ENCODE measurements at places on chromosomes 12 and 14.

DNA sequence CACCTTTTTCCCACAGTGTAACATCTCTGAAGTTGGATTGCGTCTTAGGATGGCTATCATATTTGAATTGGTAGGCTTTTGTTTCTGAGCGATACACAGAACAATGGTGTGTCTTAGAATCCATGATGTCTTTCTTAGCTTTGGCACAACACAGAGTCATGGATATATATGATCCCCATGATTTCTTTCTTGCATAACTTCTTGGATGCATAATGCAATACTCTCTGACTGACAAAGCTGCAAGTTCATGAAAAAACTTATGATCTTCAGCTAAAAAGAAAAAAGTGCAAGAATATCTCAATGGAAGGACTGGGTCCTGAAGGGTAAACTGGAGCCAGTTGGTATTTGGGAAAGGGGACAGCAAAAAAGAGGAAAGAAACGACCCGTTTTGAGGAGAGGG lies 48.1 kb downstream of the VWF start:
- no peak for DNase-seq

- DNase-seq = no peak
These were observed at the start of gene COL2A1 for GRCh38 chr12:48004053-48004941. TSS of gene COL2A1 (minus strand) at chr12:48004476. CDS start at chr12:48004321, 155 bp downstream.

DNA sequence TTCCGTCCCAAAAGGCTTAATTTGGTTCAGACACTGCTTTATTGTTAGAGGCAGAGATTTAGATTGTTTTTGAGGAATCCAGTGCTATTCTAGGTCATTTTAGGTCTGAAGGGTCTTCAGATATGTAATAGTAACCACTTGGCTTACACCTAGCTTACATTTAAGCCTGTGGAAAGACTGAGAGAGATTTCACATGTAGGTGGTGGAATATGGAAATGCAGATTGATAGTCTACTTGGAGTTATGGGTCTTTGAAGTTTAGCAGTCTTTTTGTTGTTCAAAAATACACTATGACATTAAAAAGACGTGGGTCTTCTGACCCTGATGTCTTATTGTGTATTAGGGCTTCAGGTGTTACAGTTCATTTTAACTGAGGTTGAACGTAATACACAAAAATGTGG lies 51.4 kb upstream of the CCT2 start:
- no peak for DNase-seq

DNA sequence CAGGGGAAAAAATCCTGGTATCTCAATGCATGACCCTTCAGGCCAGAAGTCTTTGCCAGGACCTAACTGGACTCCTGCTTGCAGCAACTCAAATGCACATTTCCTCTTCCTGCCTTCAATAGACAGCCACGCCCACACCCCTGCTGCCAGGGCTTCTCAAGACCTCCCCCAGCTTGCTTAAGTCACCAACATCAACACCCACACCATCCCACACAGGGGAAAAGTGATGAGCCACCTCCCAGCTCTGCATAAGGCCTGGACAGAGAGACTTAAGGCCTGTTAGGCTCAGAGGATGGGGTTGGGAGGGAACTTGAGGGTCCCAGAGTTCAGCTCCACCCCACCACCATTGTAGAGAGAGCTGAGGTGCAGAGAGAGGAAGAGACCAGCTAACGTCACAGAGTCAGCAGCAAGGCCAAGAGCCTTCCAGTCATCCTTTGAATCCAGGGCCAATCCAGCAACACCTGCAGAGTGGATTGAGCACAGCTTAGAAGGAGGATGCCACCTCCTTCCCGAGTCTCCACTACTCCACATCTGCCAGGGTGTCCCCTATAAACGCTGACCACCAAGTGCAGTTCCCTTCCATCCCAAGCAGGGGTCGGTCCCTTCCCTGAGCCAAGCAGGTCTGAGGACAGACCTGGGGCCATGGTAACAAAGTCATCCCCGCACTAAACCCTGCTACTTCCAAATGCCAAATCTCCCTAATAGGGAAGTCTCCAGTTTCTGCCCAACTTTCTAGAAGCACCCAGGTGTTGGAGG lies 50.0 kb downstream of the KDM2B start:
- no peak for DNase-seq

GRCh38 chr14:73751157-73751691 lies 37.0 kb upstream of the PNMA1 start:
- DNase-seq = no peak

DNA sequence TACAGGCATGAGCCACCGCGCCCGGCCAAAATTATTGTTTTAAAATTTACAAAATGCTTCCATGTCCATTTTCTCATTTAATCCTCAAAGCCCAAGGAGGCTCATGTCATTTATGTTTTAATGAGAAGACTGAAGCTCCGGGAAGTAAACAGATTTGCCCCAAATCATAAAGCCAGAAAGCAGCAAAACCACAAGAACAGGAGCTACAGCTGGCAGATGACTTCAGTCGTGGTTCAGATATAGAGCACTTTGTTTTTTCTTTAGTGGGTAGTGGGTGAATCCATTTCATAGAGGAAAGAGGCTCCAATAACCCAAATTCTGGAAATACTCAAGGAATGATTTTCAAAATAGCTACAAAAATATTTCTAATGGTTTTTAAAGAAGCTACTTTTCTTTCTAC lies 45.4 kb upstream of the VPS33A start:
- no peak for DNase-seq

- DNase-seq = no peak
These were observed 20.3 kb downstream of the KNTC1 start for GRCh38 chr12:122547330-122547729.

DNA sequence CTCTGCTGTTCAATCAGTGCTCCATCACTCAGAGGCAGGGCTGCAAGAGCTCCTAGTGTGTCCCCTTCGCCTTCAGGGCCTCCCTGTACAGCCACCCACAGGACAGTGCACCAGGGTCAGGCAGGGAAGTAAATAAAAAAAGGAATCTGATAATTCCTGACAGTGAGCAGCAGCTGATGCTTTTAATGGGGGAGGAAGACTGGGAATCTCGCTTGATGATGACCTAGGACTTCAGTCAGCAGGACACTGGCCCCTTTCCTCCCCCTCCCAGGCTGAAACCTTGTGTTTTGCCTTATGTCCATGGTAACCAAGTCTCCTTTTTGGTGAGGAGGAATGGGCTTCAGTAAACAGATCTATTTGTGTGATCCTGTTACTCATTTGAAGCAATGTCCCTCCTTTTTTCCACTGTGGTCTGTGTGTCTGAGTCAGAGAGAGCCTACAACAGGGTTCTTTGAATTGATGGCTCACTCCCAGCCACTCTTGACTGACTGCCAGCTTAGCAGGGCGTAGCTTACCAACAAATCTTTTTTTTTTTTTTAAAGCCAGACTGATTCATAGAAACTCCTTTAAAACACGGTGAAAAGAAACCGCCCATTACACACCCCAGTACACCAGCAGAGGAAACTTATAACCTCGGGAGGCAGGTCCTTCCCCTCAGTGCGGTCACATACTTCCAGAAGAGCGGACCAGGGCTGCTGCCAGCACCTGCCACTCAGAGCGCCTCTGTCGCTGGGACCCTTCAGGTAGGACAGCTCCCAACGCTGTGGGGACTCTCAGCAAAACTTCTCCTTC lies at the start of gene EMP1:
EMP1 (plus strand) TSS at position 597 of the 792 bp plus-strand sequence. CDS start 14,785 bp downstream, outside the sequence.
- peak; percentile 75 for DNase-seq

- peak; percentile 36 for DNase-seq
These were observed at the start of gene CRACR2A for GRCh38 chr12:3752741-3753486. TSS of gene CRACR2A (minus strand) at chr12:3753109. CDS start at chr12:3696999, 56,110 bp downstream.

- no peak for DNase-seq
These were observed 12.4 kb upstream of the P2RX7 start for GRCh38 chr12:121120323-121120722.

Data from left renal pelvis (tissue), 4 donors.